ENCODE measurements at places on chromosomes 6 and 20.
A peak's percentile ranks its signal among the peaks of the same experiment; 100 is the strongest.

DNA sequence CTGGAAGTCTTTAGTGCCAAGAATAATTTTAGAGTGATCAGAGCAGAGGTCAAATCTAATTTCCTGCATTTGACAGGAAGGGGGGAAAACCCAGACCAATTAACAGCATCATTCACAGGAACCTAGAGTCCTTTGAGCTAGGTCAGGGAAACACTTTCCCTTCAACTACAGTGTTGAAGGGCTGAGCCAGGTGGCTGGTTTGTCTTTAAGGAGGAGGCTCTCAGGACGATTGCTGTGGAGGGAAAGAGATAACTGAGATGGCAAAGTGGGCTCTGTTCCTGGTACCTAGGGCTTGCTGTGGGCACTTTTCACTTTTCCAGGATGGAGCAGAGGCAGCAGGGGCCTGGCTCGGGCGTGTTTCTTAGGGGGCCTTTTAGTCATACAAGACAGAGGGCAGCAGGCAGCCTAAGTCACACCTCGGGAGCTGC lies 111.9 kb downstream of the SCML4 start:
- DNase-seq = no peak

DNA sequence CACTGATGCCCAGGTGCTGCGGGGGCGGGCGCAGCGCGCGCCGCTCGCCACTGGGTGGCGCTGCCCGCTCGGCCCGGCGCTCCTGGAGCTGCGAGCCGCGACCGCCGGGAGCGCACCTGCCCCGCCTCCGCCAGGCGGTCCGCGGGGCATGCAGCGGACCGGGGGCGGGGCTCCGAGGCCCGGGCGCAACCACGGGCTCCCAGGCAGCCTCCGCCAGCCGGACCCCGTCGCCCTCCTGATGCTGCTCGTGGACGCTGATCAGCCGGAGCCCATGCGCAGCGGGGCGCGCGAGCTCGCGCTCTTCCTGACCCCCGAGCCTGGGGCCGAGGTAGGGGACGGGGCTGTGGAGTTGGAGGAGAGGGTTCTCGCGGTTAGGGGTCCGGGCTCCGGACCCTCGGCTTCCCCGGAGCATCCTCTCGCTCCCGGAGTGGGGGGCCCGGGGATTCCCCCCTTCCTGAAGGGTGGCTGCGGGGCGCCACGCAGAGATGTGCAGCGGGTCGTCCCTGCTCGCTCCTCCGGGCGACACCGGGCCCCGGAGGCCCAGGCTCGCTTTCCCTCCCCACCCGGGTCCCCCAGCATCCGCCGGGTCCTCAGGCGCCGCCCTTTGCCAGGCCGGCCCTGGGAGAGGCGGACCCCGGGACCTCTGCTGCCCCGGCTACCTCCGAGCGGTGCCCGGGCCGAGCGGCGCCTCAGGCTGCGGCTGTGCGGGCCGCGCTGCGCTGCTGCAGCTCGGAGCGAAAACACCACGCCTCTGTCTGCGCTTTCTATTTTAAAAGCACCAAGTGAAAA lies at the start of gene BCAS4:
Gene BCAS4, plus strand, starts transcription at position 216 of the 789 bp plus-strand sequence. Its CDS starts 23 bp downstream, at position 239.
- peak; percentile 94 for DNase-seq

- DNase-seq = no peak
These were observed 801 bp downstream of the SRC start for GRCh38 chr20:37346535-37347346.

- DNase-seq = no peak
These were observed 6.9 kb upstream of the VEGFA start for GRCh38 chr6:43762966-43763695.

- no peak for DNase-seq
These were observed 576.4 kb downstream of the PRKN start for GRCh38 chr6:162151021-162151665.

- no peak for DNase-seq
These were observed 2.9 kb downstream of the CCND3 start for GRCh38 chr6:41938590-41939175.

DNA sequence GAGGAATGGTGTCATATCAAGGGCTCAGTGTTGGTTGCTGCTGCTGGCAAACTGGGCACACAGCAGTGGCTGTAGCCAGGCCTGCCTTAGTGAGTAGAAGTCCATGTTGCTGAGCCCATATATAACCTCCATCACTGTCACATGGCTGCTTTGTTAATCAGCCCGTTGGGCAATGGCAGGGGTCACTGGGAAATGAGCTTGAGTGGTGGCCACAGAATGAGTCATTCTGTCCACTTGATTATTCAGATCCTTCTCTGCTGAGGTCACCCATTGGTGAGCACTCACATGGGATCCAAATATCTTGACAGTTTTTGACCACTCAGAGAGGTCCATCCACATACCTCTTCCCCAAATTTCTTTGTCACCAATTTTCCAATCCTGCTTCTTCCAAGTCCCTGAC lies 898.9 kb upstream of the EYS start:
- DNase-seq = no peak

Data from activated CD8-positive, alpha-beta memory T cell treated with anti-CD3 and anti-CD28 coated beads, Interleukin-2, amount 50 U/mL, for 48 hours (primary cell).